ENCODE measurements at places on chromosomes 1 and 21.

GRCh38 chr21:14528815-14529214, 17.3 kb downstream of the SAMSN1 start:
- DNase-seq, result no peak

GRCh38 chr1:89890085-89890752, 69.4 kb downstream of the LRRC8D start:
- DNase-seq, result no peak

DNA sequence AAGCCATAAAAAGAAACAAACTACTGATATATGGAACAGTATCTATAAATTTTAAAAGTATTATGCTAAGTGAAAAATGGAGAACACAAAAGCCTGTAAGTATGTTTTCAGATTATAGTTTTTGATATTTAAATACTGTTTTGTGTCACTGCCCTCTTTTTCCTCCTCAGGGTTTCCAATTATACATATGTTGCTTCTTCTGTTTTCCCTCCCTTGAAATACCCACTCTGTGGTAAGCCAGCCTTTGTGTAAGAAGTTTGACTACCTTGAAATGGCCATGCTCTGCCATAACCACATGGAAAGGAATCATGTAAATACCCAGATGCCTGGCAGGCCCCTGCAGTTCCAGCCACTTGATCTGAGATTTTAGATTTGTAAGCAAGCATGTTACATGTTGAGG, 248.3 kb downstream of the AKT3 start:
- DNase-seq, result no peak

DNA sequence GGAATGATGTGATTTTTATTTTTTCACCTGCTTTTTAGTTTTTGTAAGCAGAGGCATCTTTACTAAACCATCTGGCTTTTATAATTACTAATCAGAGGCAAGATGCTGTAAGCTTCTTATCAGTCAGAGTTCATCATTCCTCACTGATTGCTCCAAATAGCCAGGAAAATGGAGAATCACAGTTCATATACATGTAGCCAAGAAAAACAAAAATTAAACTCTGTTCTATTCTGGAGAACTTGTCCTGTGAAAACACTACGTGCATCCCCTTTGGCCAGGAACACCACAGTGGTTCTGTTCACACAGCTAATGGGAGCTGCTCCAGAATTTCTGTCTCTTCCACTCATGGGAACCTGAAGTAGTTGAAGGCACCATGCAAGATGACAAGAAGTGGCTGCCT, 725.5 kb upstream of the CHRM3 start:
- no peak for DNase-seq

DNA sequence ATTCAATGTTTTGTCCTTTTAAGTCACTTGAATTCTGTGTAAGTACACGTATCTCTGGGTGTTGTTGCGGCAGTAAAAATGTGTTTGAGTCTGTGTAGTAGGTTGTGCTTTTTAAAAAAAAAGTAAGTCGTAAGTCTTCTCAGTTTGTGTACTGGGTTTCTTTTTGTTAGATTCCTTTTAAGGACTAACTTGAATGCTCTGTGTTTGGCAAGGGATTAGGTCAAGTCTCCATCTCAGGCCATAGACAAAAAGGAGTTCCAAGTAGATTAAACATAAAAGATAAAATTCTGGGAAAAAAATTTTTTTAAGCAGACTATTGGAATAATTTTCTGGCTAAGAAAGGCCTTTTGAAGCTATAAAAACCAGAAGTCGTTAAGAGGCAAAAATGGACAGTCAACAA, 113.1 kb downstream of the ATP5PO start:
- DNase-seq, result no peak

- no peak for DNase-seq
Measured at GRCh38 chr1:19011845-19012231, 55.4 kb upstream of the IFFO2 start.

GRCh38 chr1:94887603-94888171, 39.2 kb downstream of the CNN3 start:
- DNase-seq, result no peak

DNA sequence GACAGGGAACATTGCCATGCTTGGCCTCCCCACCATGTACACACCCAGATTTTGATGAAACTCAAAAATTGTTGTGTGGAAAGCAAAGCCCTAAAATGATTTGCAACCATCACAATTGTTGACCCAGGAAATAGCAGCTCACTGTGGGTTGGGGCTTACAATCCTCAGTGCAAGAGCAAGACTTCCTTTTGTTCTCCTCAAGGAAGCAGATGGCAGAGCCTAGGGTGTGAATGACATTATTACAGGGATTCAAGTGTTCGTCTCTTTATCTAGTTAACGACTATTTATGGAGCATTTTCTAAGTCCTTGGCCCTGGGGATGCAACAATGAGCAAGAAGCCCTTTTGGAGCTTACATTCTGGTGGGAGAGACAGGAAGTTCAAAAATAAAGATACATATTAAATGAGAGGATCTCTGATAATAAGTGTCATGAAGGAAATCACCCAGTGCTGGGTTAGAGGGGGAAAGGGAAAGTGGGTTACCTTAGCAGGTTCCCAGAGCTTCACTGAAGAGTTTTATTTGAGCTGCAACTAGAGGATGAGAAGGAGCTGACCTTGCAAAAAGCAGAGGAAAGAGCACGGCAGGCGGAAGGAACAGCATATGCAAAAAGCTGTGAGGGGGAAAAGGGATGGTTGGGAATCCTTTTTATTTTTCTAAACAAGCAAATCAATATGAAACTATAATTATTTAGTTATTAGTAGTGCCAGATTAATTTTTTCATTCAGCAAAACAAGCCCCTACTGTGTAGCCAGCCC, 38.5 kb upstream of the ID3 start:
- DNase-seq, result no peak

GRCh38 chr1:9128166-9128519, 759 bp downstream of the GPR157 start:
- DNase-seq, result no peak

GRCh38 chr21:27306791-27307775, 340.2 kb upstream of the ADAMTS5 start:
- no peak for DNase-seq

GRCh38 chr1:91792489-91793071, 93.4 kb downstream of the TGFBR3 start:
- no peak for DNase-seq

- no peak for DNase-seq
Measured at GRCh38 chr1:187513190-187513589, 684.4 kb downstream of the PLA2G4A start.

DNA sequence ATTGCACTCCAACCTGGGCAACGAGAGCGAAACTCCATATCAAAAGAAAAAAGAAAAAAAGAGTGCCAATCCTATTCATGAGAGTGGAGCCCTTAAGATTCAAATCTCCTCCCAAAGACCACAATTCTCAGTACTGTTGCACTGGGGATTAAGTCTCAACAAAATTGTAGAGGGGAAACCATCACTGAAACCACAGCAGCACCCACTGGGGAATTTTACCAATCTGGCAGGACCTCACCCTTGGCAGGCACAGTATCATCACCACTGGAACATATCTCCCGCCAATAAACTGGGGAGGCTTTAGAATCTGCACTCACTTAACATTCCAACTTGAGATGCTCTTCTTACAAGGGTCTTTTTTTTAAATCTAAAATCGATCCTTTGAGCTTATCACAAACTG, 41.0 kb downstream of the LRRC40 start:
- DNase-seq, result no peak

- DNase-seq, result no peak
Measured at GRCh38 chr1:8777867-8778266, 39.6 kb downstream of the RERE start.

DNA sequence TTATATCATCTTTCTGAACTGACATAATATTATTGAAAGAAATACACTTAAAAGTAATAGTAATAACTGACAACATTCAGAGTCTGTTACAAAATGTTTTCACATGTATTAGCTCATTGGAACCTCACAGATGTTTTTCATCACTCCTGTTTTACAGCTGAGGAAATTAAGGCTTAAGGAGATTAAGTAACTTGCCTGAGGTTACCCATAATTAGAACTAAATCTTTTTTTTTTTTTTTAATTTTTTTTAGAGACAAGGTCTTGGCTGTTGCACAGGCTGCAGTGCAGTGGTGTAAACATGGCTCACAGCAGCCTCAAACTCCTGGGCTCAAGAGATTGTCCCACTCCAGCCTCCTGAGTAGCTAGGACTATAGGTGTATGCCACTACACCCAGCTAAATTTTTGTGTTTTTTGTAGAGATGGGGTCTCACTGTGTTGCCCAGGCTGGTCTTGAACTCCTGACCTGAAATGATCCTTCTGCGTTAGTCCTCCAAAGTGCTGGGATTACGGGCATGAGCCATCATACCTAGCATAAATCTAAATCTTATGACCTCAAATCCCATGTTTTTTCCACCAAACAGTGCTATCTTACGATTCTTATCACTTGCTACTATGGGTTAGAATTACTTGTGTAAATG, 64.7 kb upstream of the MACF1 start:
- no peak for DNase-seq

DNA sequence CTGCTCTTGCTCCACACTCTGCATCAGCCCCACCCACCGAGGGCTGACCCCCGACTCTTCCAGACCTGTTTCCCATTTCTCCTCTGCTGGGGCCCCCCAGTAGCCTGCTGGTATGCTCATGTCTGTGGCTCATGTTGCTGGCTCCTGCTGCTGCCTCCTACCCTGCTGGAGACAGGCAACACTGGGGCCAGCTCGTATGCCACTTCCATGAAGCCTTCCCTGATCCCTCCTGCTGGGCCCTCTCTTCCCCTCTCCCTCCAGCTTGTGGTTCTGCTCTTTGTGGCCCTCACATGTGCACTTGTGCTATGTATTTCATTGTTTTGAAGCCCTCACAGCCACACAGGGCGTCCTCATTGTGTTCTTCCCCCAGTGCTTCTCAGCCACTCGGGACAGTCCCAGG, 40.5 kb downstream of the CNN3 start:
- DNase-seq, result no peak

DNA sequence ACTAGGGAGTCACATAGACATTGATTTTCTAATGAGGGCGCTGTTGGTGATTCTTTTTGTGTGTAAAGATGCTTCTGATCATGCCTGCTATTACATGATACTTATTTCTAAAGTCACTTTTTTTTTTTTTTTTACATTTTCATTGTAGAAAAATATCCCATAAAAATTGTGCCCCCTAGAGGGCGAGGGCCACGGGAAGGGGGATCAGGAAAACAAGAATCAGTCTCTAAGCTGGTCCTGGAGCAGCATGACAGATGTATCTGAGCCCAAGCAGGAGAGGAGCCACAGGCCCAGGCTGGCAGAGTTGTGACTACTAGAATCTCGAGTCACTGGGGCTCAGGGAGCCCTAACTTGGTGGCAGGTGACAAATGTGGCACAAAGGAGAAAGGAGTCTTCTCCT, 28.1 kb downstream of the ZSCAN20 start:
- DNase-seq, result no peak

- no peak for DNase-seq
Measured at GRCh38 chr1:30955448-30956015, 47.0 kb upstream of the SDC3 start.

- DNase-seq, result peak; percentile 81
Measured at GRCh38 chr1:231421971-231422797, at the start of gene EGLN1. Gene EGLN1 (minus strand): TSS chr1:231422287. CDS start chr1:231421888, 399 bp downstream.

GRCh38 chr21:37675202-37675801, 241.0 kb downstream of the KCNJ6 start:
- DNase-seq, result peak; percentile 60

DNA sequence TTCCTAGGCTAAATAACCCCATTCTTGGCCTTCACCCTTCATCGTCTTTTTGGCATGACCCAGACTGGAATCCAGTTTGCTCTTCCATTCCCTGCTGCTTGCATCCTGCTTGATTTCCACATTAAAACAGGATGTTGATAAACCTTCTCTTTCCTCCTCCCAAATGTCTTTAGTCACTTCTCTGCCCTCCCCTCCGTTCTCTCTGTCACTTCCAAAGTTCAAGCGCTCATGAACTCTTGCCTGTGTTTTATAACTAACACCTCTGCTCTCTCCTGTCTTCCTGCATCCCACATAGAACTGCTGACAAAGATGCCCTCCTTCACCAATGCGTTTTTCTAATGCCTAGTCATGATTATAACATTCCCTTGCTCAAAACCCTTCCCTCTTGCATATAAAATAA, 65.6 kb upstream of the SLC44A3 start:
- DNase-seq, result no peak

DNA sequence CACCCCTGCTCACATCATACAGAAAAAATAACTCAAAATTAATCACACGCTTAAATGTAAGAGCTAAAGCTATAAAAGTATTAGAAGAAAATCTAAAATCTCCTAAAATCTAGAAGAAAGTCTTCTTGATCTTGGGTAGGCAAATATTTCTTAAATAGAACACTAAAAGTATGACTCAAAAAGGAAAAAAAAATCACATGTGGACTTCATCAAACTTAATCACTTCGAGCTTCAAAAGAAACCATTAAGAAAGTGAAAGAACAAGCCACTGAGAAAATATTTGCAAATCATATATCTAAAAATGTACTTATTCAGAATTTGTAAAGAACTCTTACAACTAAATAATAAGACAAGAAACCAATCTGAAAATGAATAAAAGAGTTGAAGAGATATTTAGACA, 32.7 kb downstream of the LRRC52 start:
- DNase-seq, result no peak

DNA sequence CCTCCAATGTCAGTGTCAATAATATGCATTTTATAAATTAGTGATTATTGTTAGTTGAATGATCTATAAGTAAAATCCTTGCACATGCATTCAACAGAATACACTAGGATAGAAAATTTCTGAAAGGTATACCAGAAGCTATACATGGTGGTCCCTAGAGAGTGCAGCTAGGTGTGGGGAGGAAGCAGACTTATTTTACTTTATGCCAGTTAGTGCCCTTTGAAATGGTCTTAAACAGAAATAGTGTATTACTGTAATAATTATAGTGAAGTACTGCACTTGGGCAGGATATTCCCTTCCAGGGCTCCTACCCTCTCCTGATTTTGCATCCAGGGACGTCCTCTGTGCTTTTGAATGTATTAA, 23.2 kb upstream of the WDR26 start:
- DNase-seq, result no peak

- DNase-seq, result no peak
Measured at GRCh38 chr1:101139821-101140718, 96.7 kb upstream of the S1PR1 start.

DNA sequence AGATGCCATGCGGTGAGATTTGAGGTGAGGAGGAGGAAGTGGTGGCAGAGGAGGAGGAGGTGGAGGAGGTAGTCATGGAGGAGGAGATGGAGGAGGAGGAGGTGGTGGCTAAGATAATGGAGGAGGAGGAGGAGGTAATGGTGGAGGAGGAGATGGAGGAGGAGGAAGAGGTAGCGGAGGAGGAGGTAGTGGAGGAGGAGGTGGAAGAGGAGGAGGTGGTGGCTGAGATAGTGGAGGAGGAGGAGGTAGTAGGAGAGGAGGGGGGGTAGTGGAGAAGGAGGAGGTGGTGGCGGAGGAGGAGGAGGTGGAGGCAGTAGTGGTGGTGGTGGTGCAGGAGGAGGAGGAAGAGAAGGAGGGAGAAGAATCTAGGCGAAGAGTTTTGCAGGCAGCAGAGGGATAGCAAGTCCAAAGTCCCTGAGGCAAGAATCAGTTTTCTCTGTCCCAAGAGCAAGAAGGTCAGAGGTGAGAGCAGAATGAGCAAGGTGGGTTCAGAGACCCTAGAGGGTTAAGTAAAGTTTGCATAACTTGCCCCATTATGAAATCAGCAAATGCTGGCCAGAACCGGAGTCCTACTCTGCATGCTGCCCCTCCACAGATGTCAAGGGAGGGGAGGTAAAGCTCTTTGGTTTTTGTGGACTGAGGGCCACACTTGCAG, 38.9 kb upstream of the GNPAT start:
- no peak for DNase-seq

All from activated CD4-positive, alpha-beta T cell treated with anti-CD3 and anti-CD28 coated beads, Interleukin-2, amount 10 ng/mL, durations not matched to agents 7 days and 5 days (primary cell).